ACHN (cell line): ENCODE measurements at places on chromosomes 3 and 15.

DNA sequence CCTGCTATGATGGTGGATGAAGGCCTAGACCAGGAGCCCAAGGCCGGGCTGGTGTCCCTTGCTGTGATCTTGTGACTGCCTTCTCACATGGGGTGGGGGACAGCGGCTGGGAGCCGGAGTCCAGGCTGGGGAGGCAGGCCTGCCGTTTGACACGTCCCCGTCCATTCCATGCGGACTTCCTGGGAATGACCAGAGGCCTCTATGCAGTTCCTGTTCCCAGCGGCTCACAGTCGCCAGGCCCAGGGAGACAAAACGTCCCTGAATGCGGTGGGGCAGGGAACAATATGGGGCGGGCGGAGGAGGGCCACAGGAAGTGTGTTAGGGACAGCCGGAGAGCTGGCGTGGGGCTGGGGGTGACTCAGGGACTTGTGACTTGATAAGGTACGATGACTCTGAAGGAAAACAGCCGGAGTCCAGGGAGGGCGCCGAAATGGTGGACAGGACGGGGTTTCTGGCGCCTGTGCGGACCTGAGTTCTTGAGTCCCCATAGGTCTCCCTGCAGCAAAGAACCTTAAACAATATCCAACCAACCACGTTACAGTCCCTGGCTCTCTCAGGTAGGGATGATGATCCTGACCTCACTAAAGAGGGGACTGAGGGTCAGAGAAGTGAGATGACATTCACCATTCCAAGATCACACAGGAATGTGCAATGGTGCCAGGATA lies 40.5 kb upstream of the SMAD6 start:
- DNase-seq, result no peak

- DNase-seq, result peak; percentile 82
Observed at GRCh38 chr15:31080591-31081014, 20.9 kb downstream of the TRPM1 start.

GRCh38 chr3:4823986-4824925 lies 155.0 kb upstream of the BHLHE40 start:
- no peak for DNase-seq

- DNase-seq, result peak; percentile 26
Observed at GRCh38 chr3:115623044-115623868, at the start of gene GAP43. Gene GAP43 (plus strand): TSS chr3:115623510. CDS start chr3:115623690, 180 bp downstream.

DNA sequence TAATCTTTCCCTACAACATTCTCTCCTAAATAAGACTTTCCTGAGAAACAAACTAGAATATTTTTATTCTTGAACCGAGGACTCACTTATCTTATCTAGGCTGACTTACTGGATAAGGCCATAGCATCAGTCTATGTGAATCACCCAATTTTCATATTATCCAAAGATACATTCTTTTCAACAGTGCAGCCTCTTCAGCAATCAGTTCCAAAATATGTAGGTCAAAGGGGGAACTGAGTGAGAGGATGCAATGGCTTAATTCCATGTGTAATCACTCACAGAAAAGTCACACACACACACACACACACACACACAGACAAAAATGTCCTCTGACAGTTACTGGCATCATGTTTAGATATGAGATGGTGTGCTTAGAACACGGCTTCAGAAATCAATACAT lies 31.5 kb upstream of the MECOM start:
- DNase-seq, result no peak

DNA sequence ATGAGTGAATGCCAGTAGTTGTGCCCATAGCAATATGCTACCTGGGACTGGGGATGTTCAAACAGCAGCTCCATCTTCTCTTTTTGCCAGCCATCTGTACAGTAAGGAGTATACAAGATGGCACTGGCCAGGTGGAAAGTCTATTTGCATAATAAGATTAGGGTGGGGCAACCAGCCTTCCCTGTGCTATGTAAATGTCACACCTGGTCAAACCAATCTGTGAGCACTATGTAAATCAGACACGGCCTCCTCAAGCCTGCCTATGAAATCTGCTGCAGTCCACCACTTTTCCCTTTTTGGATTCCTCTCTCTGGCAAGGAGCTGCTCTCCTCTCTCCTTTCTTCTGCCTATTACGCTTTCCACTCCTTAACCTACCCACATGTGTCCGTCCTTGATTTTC lies 53.0 kb downstream of the C3orf80 start:
- DNase-seq, result no peak

DNA sequence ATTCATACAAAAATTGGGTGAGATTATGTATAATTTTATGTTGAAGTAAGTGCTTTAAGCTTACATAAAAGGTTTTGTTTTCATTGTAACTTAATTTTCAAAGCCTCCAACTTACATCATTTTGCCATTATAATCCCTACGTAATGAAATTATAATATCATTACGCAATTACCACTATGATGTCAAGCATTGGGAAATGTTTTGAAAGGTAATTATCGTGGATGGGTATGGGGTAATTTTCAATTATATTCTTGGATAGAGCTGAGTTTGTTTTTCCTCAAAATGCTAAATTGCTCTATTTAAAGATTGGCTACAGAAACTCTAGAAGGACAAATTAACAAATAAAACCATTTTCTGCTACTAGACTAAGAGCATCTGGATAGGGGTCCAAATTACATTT lies 80.2 kb upstream of the FAM3D start:
- no peak for DNase-seq

DNA sequence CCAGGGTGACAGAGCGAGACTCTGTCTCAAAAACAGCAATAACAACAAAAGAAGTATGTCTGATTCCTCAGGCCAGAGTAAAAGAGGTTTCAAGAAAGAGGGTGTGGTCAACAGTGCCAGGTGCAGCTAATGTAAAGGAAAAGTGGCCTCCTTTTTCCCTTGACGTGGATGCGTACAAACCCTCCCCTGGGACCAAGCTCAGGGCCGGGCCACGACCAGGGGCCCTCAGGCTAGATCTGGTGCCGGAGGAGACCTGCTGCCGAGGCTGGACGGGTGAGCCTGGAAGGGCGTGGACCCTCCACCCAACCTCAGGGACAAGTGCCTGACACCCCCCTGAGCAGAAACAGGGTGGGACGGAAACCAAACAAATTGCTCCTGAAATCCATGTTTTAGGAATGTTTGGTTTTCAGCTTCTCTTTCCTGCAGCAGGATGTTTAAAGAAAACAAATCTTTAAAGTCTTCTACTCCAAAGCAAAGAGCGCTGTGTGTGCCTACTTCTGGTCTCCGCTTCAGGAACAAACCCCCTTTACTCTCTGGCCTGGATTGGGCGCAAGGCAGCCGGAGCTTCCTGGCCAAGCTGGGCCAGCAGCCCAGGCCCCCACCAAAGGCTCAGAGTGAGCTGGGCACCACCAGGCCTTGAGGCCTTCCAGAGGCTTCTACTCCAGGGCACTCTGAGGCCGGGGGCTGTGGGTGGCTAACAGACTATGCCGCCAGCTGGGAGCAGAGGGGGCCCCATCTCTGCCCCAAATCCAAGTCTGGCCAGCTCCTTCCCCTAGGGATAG lies 21.4 kb downstream of the ZDHHC19 start:
- no peak for DNase-seq

DNA sequence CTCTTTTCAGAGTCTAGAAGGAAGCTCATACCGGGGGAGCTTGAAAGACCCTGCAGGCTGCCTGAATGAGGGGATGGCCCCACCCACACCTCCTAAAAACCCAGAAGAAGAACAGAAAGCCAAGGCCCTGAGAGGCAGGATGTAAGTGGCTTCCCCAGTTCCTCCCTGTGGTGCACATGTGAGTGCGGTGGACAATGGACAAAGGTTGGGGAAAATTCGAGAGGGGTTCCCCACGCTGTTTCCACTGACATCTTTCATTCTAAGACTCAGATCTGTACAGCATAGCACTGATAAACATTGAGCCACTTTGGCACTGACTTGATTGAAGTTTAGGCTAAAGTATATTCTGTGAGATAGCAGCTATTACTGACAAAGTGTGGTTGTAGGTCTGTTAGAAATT lies 79.5 kb upstream of the UMPS start:
- DNase-seq, result no peak

DNA sequence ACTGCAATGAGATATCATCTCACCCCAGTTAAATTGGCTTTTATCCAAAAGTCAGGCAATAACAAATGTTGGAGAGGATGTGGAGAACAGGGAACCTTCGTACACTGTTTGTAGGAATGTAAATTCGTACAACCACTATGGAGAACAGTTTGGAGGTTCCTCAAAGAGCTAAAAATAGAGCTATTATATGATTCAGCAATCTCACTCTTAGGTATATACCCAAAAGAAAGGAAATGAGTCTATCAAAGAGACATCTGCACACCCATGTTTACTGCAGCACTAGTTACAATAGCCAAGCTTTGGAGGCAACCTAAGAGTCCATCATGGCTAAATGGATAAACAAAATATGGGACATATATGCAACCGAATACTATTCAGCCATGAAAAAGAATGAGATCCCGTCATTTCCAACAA lies 68.0 kb upstream of the HES1 start:
- no peak for DNase-seq

GRCh38 chr3:13133471-13133981 lies 60.3 kb upstream of the IQSEC1 start:
- no peak for DNase-seq

DNA sequence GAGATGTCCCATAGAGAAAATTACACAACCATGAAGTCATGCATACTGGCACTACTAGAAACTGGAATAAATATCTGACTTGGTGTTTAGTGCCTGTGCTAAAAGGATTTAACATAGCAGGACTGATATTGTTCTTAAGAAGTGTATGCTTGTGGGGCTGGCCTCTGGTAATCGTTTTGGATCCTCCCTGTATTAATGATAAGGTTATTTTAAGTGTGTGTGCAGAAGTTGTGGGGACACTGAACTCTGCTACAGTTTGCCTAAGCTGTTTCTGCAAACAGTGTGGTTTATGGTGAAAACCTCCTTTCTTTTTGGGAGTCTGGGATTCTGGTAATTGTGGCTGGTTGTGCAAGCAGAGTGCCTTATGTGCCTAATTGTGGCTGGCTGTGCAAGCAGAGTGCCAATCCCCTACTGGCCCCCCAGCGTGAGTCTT lies 120.8 kb downstream of the CLASP2 start:
- no peak for DNase-seq

DNA sequence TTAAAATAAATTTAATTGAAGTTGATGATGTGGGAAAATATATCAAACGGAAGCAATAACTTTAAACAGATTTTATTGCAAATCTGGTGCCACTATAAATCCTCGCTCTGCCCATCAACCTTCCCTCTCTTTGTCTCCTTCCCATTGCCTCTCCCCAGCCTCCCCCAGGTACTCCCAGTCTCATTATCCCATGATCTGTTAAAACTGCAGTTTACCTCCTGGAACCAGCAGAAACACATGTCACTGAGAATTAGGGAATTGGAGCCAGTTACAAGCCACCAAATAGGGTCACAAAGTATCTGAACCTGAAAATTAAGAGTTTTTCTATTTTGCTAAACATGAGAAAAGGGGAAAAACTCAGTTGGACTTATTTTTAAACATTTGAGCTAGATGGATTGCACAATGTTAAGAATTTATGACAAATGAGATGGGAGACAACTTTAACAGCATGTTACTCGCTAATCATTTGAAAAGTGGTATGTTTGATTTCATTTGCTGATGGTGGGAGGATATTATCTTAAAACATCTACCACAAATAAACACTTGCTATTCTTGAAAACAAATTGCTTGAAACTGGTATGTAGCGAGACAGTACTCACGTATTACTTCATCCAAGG lies 2.4 kb downstream of the PLCH1 start:
- no peak for DNase-seq

DNA sequence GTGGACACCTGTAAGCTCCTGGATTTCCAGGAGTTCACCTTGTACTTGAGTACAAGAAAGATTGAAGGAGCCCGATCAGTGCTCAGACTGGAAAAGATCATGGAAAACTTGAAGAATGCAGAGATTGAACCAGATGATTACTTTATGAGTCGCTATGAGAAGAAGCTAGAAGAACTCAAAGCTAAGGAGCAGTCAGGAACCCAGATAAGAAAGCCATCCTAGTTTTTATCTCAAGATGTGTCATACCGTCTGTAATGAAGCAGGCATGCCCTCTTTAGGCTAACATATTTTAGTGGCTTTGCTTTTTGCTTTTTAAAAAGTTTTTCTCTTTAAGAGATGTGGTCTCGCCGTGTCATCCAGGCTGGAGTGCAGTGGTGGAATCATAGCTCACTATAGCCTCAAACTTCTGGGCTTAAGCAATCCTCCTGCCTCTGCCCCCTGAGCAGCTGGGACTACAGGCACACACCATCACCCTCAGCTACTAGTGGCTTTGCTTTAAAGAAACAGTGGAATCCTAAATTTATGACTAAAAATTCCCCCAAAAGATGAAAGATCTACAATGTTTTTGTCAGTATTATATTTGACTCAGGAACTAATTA lies 28.1 kb downstream of the EXOG start:
- DNase-seq, result no peak

- DNase-seq, result peak; percentile 59
Observed at GRCh38 chr15:27059610-27060202, 88.7 kb downstream of the GABRG3 start.
